ENCODE measurements at places on chromosomes 3 and 15.
A peak's percentile ranks its signal among the peaks of the same experiment; 100 is the strongest.

DNA sequence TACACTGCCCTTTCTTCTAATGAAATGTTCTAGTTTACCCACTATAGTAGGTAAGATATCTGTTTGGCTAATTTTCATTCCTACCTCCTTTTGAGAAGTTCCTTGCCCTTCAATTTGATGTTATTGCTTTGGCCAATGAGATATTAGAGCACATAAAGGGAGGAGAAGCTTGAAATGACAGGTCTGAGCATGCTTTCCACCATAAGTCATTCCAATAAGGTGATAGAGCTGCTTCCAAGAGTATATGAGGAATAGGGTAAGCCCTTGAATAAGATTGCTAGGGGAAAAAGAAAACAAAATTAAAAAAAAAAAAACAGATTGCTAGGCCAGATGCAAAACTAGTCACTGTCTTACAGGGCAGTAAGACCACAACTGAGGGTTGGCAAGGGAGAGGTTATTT is 78.9 kb upstream of the TRIM42 start:
- no peak for DNase-seq

DNA sequence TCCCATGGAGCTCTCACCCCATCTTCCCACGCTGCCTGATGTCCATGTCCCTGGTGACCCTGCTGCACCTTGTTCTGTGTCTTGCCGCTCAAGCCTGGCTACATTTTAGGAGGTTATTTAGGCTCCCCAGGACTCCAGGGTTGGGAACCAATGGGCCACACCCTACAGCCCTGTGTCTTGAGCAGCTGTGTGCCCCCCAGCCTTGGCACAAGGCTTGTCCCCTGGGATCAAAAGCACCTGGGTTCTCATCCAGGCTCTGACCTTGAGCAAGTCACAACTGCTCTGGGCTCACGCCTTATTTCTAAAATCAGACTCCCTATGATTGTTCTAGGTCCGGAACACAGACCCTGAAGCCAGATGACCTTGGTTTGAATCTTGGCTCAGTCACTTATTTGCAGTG is 14.1 kb downstream of the SPSB4 start:
- DNase-seq = no peak

DNA sequence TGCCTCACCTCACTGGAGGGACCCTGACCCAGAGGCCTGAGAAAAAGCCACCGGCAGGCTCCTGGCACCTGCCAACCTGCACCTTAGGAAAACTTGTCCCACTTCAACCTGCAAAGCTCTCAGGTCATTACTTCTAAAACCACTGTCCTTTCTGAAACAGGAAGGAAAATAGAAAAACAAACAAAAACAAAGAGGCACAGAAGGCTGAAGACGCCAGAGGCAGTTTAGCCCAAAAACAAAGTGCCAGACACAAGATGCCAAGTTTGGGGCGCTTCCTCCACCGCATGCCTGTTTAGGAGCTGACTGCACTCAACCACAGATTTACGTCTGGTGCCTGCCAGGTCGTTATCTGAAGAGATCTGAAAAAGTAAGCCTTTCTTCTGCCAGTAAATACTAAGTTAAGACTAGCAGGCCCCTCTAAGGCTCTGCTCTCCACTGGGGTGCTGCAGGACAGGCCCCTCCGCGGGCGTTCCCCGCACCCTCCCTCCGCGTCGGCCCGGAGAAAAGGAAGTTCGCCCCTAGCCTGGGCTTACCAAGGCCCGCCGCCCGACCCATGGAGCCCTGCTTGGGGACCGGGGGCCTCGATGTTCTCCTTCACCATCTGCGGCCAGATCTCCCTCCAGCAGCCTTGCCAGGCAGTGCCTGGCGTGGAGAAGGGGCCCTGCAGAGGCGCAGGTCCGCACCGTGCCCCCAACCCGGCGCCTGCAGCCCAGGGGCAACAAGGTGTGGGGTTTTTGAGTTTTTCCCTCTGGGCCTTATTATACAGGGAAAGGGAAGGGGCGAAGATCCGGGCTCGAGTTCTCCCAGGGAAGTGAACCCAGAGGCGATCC is 1.3 kb downstream of the GOLGA8A start:
- DNase-seq = peak; percentile 49

GRCh38 chr3:12288182-12289129 is at the start of gene PPARG:
Gene PPARG, plus strand, starts transcription at chr3:12289070. Its CDS starts 90,642 bp downstream, at chr3:12379712.
- no peak for DNase-seq

GRCh38 chr3:58093574-58094195 is 85.5 kb downstream of the FLNB start:
- no peak for DNase-seq

GRCh38 chr15:86481720-86482119 is 402.0 kb downstream of the AGBL1 start:
- no peak for DNase-seq

GRCh38 chr3:197791892-197792647 is 1.0 kb downstream of the LRCH3 start:
- DNase-seq = peak; percentile 66

GRCh38 chr3:173938159-173938558 is 540.6 kb downstream of the NLGN1 start:
- DNase-seq = no peak

DNA sequence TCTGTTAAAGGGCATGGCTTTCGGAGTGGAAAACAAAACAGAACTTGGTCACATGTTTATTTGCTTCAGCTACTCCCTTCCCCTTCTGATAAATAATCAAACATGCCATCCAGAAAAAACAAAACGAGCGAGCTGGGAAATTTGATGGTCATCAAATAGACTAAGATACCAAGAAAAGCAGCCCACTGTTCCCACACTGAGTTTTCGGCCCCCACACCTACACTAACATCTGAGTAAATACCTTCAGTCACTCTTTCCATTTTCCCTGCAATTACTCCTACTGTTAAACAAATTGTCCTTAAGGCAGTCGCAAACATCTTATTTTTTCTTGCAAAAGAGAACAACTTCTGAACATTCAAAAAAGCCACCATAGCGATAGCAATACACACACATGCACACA is 454.6 kb downstream of the FOXP1 start:
- DNase-seq = no peak

DNA sequence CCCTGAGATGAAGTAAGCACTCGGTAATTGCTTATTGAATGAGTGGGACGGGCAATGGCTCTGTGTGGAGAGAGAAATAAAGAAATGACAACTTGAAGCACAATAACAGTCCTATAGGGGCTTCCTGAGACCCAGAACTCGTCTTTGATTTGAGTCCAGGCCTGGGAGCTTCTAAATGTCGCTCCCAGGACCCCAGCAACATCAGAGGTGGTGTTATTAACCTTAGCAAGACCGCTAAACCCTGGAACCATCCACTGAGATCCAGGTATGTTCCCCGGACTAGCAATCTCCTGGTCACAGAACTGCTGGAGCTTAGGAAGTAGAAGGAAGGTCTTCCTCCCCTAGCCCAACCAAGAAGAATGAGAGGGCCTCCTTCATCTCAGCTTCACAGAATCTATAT is 160.0 kb downstream of the MINAR1 start:
- DNase-seq = no peak

DNA sequence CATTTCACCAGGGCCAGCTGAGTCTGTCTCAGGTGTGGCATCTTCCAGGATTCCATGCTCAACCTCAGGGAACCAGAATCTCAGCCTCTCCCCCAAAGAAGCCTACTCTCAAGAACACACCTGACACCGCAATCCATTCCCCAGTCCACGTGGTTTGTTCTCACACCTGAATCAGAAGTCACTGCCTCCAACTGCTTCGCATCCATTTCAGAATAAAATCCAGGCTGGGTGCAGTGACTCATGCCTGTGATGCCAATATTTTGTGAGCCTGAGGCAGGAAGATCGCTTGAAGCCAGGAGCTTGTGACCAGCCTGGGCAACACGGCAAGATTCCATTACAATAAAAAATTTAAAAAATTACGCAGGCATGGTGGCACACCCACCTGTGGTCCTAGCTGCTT is 212.2 kb downstream of the FOXP1 start:
- no peak for DNase-seq

DNA sequence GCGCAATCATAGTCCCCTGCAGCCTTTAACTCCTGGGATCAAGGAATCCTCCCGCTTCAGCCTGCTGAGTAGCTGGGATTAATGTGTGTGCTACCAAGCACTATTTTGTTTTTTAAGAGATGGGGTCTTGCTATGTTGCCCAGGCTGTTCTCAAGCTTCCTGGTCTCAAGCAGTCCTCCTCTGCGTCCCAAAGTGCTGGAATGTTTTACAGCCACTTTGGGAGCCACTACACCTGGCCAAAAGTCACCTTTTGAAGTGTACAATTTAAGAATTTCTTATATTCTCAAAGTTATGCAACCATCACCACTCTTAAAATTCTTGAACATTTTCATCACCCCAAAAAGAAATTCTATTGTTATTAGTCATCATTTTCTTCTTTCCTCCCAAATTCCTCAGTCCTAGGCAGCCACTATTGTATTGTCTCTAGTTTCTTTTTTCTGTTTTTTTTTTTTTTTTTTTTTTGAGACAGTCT is 17.8 kb downstream of the CDV3 start:
- DNase-seq = no peak

Data from activated CD8-positive, alpha-beta memory T cell treated with anti-CD3 and anti-CD28 coated beads, Interleukin-2, amount 10 ng/mL, durations not matched to agents 7 days and 5 days (primary cell).